Urothelium cell line (cell line): ENCODE measurements at places on chromosomes 12 and 14.

GRCh38 chr12:51855586-51856428, 7.3 kb upstream of the FIGNL2 start:
- peak; percentile 75 for DNase-seq

- no peak for DNase-seq
Measured at GRCh38 chr14:97798176-97798575, 1001.0 kb downstream of the VRK1 start.

DNA sequence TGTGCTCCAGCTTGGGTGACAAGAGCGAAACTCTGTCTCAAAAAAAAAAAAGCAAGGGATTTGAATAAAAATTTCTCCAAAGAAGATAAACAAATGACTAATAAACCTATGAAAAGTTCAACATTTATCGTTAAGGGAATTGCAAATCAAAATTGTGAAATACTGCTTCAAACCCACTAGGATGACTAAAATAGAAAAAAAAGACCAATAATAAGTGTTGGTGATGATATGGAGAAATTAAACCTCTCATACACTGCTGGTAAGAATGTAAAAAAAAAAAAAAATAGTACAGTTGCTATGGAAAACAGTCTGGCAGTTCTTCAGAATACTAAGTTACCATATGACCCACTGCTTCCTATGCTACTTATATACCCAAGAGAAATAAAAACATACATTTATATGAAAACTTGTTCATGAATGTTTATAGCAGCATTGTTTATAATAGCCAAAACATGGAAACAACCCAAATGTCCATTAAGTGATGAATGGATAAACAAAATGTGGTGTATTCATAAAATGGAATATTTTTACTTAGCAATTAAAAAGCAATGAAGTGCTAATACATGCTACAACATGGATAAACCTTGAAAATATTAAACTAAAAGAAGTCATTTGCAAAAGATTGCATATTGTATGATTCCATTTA, 39.4 kb upstream of the TMPRSS12 start:
- DNase-seq, result no peak

DNA sequence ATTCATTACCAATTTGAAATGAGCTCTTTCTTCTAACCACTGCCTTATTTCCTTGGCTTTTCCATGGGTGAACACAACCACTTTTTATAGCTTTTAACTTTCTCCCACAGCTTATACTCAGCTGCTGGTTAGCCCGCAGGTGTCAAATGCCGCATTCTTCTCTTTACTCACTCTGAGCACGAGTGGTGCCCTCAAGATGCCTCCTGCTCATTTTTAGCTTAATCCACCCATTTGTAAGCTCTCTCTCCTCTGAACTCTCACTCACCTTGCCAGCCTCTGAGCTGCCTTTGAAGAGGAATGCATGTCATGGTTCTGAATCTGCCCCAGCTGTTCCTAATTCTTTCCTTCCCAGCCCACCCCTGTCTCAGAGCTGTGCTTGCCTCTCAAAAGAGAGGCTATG, 449.4 kb upstream of the PRICKLE1 start:
- DNase-seq, result no peak

- DNase-seq, result no peak
Measured at GRCh38 chr14:99915305-99916090, 122.3 kb downstream of the EML1 start.

DNA sequence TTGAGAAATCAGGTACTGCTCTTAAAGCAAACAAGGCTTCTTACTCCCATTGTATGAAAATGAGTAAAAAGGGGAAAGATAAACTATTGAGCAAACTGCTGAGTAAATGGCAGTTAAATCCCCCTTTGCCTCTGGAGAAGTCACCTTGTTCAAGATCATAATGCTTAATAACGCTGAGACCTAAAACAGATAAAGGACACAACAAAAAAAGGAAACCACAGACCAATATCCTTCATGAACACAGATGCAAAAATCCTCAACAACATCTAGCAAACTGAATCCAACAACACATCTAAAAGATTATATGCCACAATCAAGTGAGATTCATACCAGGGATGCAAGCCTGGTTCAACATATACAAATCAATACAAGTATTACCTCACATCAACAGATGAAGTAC, 109.0 kb upstream of the MDM1 start:
- no peak for DNase-seq

DNA sequence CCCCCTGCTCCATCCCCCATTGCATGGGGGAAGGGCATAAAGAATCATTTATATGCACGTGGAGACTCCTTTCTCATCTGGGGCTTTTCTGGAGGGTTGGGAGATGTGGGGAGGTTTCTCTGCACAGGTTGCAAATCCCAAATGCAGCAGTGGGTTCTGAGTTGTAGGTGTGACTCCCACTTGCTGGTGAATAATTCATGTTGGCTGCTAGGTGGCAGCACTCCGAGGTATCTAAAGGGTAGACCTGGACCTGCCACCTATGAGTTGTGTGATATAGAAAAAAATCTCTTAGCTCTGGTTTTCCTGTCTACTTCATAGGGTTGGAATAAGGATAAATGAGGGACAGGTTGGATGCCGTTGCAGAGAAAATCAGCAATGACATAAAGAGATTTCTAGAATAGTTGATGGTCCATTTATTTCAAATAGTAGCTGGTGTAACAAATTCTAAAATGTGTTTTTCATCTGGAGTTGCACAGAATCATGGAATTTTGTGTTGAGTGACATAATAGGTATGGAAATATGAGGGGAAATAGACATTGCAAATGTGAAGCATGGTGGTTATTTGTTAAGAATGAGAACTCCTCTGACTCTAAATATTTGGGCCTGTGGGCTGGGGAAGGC, 4.6 kb downstream of the MARCHF9 start:
- DNase-seq, result no peak

- no peak for DNase-seq
Measured at GRCh38 chr14:55188686-55189295, 2.6 kb downstream of the DLGAP5 start.

DNA sequence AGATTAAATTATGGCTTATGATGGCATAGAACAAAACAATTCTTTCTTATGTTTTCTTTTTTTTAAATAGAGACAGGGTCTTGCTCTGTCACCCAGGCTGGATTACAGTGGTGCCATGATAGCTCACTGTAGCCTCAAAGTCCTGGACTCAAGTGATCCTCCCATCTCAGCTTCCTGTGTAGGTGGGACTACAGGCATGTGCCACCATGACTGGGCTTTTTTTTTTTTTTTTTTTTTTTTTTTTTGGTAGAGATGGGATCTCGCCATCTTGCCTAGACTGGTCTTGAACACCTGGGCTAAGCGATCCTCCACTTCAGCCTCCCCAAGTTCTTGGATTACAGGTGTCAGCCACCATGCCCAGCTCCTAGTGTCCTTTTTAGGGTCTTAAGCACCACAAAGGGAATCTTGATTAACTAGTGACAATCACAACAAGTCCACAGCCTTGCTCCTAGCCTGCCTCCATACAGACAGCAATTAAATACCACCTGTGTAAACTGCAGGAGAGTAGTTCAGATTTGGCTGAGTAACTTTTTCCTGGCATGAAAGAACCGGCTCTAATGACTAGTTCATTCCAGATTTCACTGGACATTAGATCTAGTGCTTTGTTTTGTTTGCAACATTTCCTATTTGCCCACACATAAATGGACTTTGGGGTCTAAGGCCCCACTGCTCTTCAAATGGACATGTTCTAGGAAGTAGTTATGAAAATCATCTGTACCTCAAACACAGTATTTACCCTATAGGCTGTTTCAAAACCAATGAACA, 61.6 kb downstream of the SH2B3 start:
- no peak for DNase-seq

GRCh38 chr12:69570000-69570516, 15.2 kb upstream of the CCT2 start:
- DNase-seq, result no peak
